ENCODE measurements at places on chromosomes 5 and 9. TPM values are rescaled to one million over a fixed set of nuclear protein-coding genes. Genes with fewer than 3 reads are reported as not detected.

Gene GPX8
- 0.16 TPM for total RNA-seq

Gene CBY3
- total RNA-seq, result 0.53 TPM

Gene STKLD1
- 0.16 TPM for total RNA-seq

Gene LRRC19
- total RNA-seq, result not detected

Gene DMRT3
- not detected for total RNA-seq

Gene GNAQ
- total RNA-seq, result 20.1 TPM

Gene FOXD4L3
- not detected for total RNA-seq
